ENCODE measurements at places on chromosomes 16 and 17.

DNA sequence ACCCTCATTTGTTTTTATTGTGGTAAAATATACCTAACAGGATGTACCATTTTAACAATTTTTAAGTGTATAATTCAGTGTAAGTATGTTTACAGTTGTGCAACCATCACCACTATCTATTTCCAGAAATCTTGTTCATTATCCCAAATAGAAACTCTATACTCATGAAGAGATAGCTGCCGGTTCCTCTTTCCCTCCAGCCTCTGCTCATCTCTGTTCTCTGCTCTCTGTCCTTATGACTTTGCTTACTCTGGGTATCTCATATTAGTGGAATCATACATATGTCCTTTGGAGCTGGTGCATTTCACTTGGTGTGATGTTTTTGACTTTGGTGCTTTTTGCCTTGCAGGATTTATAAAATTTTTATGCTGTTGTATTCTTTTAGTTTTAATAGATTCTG lies 19.4 kb downstream of the CYLD start:
- DNase-seq = no peak

DNA sequence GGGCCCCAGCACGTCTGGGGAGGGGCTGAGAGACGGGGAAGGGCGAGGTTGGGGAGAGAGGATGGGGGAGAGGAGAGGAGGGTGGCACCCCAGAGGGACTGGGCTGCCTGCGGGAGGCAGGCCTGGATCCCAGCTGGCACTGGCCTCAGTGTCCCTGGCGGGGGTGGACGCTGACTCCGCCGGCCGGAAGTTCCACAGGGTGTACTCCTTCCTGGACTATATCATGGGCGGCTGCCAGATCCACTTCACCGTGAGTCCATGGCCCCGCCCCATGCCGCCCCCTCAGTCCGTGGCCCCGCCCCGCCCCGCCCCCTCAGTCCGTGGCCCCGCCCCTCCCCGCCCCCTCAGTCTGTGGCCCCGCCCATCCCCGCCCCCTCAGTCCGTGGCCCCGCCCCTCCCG lies 11.3 kb downstream of the CPNE7 start:
- no peak for DNase-seq

DNA sequence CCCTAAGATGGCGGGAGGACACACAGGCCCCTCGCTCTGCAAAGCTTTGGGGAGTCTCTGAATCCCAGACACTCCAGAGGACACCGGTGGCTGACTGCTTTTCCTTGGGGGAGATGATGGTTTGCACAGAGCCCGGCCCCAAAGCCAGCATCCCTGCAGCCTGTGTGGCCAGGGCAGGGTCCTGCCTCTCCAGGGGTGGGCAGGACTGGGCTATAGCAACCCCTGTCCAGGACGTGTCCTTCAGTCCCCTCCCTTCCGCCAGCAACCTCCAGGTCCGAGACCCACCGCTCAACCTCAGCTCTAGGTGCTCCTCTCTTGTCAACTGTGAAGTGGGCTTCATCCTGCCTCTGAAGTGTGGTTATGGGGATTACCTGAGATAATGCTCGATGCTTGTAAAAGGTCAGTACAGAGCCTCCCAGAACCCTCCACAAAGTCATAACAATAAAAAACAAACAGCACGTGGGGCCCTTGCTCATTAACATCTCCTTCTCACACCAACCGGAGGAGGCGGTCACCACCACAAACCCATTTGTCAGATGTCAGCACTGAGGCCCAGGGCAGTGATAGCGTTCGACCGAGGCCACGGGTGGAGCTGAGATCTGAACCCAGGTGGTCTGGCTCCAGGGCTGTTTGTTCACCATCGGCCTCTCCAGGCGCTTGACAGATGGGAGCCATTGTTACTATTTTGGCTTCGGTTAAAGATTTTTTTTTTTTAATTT lies 304.8 kb downstream of the IRF8 start:
- no peak for DNase-seq

GRCh38 chr17:28982131-28982793 lies 23.6 kb downstream of the SEZ6 start:
- peak; percentile 81 for DNase-seq

- DNase-seq = no peak
Measured at GRCh38 chr16:81784072-81784795, 5.1 kb downstream of the PLCG2 start.

DNA sequence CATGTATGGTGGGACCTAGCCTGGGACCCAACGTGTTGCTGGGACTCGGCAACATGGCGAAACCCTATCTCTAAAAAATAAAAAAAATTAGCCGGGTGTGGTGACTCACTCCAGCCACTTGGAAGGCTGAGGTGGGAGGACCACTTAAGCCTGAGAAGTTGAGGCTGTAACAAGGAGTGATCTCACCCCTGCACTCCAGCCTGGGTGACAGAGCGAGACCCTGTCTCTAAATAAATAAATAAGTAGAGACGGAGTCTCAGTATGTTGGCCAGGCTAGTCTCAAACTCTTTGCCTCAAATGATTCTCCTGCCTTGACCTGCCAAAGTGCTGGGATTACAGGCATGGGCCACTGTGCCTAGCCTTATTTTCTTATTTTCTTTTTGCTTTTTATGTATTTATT lies 10.1 kb upstream of the CNP start:
- no peak for DNase-seq

DNA sequence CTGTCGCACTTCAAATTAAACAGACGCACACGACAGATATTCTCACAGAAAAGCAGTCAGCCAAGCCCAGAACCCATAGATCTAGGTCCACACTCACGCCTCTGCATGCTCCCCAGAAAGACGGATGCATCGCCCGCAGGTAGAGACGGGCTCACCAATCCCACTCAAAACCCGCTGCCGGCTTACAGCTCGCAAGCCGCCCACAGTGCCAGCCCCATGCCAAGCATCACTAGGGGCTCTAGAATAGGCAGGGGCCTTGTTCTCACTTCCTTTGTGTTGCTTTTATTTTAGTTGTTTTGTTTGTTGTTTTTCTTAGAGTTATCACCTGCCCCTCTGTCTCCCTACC lies 336 bp upstream of the BMERB1 start:
- no peak for DNase-seq

DNA sequence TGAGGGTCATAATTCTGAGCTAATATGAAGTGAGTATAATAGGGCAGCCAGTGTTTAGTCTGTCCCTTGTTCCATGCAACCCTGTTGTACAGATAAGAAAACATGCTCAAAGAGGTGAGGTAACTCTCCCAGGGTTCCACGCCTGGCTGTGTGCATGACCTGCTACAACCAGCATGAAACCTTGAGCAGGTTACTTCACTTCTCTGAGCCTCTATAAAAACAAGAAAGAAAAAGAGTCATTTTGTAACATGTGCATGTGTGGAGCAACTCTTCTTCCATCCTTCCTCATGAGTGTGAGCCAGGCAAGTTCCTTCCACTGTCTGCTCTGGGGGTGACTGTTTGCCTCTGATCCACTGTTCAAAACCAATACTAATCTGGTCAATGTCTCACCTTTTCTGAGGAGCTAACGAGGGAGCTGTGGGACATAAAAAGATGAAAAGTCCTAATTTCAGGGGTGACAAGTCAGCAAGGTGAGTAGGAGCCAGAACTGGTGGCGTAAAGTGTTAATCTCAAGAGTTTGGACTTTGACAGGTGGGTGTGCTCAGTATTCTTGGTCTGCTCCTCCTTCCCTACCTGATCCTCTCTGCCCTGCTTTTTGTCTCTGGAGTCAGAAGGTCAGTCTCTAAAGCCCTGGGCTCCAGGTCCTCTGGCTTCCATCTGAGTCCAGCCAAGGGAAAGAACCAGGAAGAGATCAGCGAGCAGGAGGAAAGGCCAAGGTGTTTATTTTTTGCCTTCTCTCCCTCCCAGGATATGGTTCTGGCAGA lies 21.5 kb downstream of the GFOD2 start:
- no peak for DNase-seq

GRCh38 chr17:42817866-42818265 lies 6.2 kb downstream of the BECN1 start:
- no peak for DNase-seq

DNA sequence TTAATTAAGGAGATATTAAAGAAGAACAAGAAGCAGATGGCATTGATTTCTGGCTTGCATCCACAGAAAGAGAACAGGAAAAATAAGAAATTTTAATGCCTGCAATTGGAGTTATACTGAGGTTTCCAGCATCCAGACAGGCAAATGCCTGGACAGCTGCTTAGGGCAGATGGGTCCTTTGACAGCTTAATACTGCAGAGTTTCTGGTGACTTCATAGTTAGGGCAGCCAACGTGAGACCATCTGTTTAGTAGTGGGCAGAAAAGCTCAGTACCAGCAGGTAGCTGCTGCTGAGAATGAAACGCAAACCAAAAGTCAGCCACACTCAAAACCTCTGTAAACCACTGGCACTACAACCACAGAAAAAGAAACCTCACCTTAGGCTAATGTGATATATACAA lies 109.8 kb downstream of the CDK5R1 start:
- peak; percentile 44 for DNase-seq

- no peak for DNase-seq
Measured at GRCh38 chr17:69757688-69758430, 317.2 kb upstream of the KCNJ16 start.

GRCh38 chr17:74351552-74352210 lies 10.0 kb downstream of the BTBD17 start:
- DNase-seq = no peak

- no peak for DNase-seq
Measured at GRCh38 chr16:53741546-53741945, 37.6 kb downstream of the FTO start.

GRCh38 chr17:78368854-78369495 lies 9.1 kb upstream of the SOCS3 start:
- DNase-seq = no peak

DNA sequence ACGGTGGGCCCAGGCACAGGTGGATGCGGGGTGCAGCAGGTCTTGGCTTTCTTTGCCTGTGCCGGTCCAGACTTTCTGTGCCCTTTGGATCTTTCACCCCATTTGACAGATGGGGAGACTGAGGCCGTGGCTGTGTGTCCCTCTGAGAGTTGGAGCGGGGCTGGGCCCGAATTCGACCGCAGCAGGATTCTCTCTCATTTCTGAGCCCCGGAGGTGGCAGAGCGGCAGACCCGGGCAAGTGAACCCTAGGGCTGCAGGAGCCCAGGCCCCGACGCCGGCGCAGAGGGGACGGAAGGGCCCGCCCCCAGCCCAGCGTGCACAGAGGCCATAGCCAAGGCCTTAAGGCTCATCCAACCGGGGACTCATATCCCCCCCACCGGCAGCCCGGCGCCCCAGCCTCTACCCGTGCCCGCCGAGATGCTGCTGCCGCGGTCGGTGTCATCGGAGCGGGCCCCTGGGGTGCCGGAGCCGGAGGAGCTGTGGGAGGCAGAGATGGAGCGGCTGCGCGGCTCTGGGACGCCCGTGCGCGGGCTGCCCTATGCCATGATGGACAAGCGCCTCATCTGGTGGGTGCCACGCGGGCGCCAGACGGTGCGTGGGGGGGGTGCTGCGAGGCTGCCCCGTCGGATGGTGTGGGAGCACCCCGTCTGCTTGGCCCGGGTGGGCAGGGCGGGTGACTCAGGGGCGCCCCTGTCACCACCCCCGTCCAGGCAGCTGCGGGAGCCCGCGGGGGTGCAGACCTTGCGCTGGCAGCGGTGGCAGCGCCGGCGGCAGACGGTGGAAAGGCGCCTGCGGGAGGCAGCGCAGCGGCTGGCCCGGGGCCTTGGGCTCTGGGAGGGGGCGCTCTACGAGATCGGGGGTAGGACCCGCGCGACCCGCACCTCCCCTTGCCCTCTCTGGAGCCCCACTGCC lies 857 bp downstream of the TMC8 start:
- no peak for DNase-seq

DNA sequence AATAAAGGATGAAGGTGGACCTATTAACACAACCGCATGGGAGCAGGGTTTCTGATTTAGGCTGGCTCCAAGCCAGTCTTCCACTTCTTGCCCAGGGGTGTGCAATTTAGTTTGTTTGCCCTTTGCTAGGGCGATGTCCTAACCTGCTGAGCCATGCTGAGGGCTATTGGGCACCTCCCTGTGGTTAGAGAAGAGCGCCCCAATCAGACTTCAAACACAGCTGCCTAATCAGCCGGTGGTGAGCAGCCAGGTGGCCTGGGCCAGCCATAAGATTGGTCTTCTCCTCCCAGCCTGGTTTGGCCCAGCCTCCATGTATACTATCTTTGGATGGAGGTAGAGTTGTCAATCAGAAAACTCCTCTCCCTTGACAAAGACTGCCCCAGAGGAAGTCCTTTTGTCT lies 15.7 kb downstream of the TMEM94 start:
- DNase-seq = no peak

DNA sequence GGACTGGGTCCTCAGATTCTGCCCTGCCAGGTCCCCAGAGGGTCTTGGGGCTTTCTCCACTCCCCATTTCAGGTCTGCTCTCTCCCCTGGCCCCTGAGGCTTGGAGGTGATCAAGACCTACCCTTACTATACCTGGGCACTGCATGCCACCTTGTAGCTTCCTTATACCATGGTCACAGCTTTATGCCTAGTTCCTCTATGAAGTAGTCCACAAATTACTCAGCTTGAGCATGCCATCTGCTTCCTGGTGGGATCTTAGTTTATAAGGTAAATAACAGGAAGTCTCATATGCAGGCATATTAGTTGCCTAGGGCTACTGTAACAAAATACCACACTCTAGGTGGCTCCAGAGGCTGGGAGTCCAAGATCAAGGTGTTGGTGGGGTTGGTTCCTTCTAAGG lies 11.0 kb upstream of the PMFBP1 start:
- DNase-seq = no peak

DNA sequence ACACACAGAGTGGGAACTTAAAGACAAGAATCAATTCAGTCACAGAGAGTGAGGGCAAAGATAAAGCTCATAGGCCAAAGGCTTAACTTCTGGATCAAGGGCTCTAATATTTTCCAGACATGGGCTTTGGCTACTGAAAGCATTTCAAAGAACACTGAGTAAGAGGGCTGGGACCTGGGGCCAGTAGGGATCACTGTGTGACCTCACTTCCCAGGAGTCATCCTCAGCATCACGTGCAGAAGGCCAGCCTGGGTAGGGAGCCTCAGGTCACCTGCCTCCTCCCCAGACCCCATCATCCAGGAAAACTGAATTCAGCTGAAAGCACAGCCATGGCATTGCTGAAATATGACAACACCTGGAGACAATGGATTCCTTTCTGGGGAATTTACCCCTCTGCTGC lies 163.5 kb downstream of the RAB11FIP4 start:
- no peak for DNase-seq

GRCh38 chr16:4369007-4369733 lies 2.5 kb upstream of the VASN start:
- no peak for DNase-seq

DNA sequence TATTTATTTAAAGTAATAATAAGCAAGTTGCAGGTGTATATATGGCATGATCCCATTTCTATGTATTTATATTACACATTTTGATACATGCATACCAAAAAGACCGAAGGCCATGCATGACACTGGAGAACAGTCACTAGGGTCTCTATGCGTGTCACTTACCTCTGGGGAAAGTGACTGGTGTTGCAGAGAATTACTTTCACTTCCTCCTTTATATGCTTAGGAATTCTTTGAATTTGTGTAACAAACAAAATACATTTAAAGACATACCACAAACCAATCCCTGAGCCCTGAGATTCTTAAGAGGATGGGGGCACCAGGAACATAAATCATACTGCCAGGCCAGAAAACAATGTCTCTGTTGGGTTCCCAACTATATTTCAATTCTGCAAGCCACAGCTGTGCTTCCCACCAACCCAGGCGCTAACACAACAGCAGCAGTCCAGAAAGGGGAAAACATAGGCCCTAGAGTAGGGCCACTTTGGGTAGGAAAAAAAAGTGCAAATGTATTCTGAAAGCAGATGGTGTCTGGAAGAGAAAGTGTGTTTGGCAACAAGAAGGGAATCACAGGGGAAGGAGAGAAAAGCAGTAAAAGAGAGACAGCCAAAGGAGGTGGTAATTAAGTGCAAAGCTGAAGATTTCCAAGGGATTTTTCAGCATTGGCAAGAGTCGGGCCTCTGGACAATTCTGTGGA lies 24.5 kb upstream of the HYDIN start:
- DNase-seq = no peak
